ENCODE measurements at places on chromosomes 12 and 14. TPM values are rescaled to one million over a fixed set of nuclear protein-coding genes. Genes with fewer than 3 reads are reported as not detected.

Gene PPP4R4
- not detected for total RNA-seq

Gene DDN
- total RNA-seq, result 3.4 TPM

Gene MOK
- total RNA-seq, result 4.9 TPM

Gene CD163L1
- total RNA-seq, result 1.3 TPM

GRCh38 chr12:56160193-56160763 lies 2.1 kb downstream of the MYL6 start:
- DNase-seq, result no peak

- no peak for DNase-seq
These were observed 13.7 kb upstream of the ZNF740 start for GRCh38 chr12:53166837-53167236.

DNA sequence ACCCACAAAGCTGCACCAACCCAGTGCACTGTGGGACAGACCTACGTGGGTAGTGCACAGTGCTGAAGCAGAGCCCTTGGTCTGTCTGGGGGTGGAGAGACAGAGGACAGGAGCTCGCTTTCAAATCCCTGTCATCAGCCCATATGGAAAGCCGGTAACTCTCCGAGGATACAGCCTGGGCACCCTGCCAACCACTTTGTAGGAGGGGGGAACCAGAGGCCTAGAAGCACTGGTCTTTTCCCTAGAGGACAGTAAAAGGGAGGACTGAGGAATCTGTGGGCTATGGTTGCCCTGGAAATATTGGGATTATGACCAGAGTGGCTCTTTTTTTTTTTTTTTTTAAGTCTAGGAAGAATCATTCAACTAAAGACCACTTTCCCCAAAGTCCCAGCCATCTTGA lies 74.3 kb downstream of the MAP3K9 start:
- DNase-seq, result no peak
